Stimulated activated CD4-positive, alpha-beta T cell treated with anti-CD3 and anti-CD28 coated beads, Interleukin-15, amount 100 ng/mL, for 1 hour (primary cell): ENCODE measurements at places on chromosomes 6 and 20.

DNA sequence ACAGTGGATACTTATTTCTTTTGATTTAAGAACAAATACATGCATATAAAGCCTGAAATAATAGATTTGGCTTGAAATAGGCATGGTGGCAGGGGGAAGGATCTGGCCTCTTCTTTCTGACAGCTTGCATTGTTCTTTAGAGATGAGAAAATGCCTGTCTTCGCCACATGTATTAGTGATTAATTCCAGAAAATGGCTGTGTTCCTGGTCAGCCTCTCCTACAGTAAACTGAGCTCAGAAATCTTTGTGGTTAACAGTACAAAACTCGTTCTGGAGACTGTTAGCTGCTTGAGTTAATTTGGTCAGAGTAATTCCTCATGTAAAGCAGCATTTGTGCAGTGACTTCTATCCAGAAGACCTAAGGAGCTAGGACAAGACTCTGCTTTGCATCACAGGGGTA is 151.5 kb downstream of the EYA4 start:
- DNase-seq: no peak

DNA sequence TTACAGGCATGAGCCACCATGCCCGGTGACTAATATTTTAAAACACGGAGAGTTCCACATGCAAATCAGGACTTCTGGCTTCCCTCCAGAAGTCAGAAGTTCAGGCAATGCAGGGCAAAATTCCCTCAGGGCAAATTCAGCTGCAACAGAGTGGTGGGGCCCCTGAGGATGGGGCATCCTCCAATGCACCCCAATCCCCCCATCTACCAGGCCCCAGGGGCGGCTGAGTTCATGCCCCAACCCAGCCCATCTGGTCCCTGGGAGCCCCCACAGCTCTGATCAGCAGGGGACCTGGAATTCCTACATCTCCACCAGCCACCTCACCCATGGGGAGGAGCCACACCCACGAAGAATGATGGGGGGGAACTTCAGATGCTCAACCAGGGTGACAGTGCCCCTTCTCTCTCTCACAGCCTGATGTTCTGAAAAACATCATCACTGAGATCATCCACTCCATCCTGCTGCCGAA is 22.6 kb downstream of the BPIFB1 start:
- DNase-seq: no peak

- peak; percentile 45 for DNase-seq
Observed at GRCh38 chr6:160534050-160534696, 129.9 kb downstream of the LPA start.

GRCh38 chr6:165805067-165805555 is 142.1 kb upstream of the PDE10A start:
- DNase-seq: no peak

DNA sequence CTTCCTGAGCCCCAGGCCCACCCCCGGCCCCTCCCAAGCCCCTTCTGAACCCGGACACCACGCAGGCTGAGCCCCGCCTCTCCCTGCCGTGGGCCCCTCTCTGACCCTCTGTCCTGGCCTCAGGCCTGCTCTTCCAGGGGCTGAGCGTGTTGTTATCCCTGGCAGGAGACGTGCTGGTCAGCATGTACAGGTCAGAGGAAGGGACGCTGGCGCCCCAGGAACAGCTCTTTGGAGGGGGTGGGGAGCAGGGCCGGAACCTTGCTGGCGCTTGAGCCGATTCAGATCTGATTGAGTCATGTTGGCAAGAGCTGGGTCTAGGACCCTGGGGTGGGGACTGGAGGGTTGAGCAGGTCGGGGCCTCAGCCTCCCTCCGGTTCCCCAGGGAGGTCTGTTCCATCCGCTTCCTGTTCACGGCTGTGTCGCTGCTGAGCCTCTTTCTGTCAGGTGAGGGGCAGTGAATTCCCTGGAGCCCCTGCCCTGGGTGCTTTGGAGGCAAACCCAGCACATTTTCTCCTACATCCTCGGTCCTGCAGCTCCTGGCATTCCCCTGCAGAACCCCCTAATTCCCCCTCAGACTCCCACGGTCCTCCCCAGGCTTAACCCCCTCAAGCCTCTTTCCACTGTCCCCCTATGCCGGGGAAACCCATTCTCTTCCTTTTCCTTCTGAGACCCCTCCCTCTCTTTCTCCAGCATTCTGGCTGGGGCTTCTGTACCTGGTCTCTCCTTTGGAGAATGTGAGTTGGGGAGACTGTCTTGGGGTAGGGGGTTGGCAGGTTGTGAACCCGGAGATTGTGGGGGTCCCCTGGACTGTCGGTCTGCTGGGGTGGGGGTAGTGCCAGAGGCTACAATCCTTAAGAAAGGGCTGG is 2.0 kb downstream of the SPAG4 start:
- no peak for DNase-seq

GRCh38 chr6:16154904-16155303 is 26.0 kb downstream of the MYLIP start:
- no peak for DNase-seq

DNA sequence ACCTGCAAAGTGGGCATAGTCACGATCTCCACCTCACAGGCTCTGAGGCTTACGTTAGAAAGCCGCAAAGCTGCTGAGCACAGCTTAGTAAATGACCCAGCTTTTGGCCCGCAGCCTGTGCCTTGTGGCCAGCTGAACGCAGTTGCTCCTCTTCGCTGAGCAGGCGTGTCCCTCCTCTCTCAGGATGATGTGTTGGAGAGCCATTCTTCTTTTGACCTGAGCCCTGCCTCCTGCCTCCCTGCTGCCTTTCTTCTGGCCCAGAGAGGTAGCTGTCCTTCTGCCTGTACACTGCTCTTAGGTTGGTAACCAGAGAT is 47.6 kb upstream of the MYL9 start:
- no peak for DNase-seq

- no peak for DNase-seq
Observed at GRCh38 chr20:45254383-45255262, at the start of gene SLPI. SLPI (minus strand) TSS chr20:45254564; CDS start chr20:45254543, 21 bp downstream.

DNA sequence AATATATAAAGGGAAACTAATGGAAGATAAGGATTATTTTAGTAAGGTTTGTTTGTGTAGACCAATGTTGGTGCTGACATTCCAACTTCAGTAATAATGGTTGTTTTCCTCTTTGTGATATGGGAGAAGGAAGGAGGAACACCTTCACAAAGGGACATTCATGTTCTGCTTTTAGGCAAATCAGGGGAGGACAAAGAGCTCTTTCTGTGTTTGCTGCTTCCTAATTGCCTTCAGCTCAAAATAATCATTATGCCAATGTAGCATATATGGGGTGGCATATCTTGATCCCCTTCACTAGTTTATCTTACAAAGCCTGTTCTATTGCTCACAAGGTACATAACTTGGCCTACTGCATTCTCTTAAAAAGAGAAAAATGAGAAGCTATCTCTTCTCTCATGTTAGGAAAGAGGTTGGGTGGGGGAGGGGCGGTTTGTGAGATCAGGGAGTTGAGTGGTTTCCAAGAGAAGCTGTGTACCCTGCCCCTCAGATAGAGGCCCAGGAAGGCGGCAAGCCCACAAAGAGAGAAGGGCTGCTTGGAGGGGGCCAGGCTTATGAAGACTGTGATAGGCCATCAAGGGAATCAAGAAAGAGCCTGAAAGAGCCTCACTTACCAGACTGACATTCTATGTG is 4.7 kb upstream of the ADGRG6 start:
- no peak for DNase-seq

- DNase-seq: no peak
Observed at GRCh38 chr20:2128542-2128941, 26.9 kb downstream of the STK35 start.

- DNase-seq: no peak
Observed at GRCh38 chr6:170446841-170447560, 106.1 kb downstream of the PSMB1 start.

GRCh38 chr20:48749437-48749836 is 78.4 kb downstream of the PREX1 start:
- no peak for DNase-seq

- DNase-seq: no peak
Observed at GRCh38 chr20:47334022-47334551, 22.4 kb downstream of the ZMYND8 start.

DNA sequence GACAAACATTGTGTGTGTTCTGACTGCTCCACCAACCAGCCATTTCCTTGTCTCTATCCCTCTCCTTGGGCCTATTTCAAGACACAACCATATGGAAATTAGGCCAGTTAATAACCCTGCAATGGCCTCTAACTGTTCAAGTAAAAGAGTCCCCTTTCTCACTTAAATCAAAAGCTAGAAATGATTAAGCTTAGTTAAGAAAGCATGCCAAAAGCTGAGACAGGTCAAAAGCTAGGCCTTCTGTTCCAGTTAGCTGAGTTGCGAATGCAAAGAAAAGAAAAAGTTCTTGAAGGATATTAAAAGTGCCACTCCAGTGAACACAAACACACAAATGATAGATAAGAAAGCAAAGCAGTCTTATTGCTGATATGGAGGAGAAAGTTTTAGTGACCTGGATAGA is 22.5 kb downstream of the SERINC1 start:
- DNase-seq: no peak

- DNase-seq: no peak
Observed at GRCh38 chr20:11652128-11652527, 265.6 kb upstream of the BTBD3 start.

- no peak for DNase-seq
Observed at GRCh38 chr20:54255157-54255556, 47.3 kb downstream of the PFDN4 start.

- no peak for DNase-seq
Observed at GRCh38 chr6:32815996-32816395, 806 bp downstream of the HLA-DOB start.

DNA sequence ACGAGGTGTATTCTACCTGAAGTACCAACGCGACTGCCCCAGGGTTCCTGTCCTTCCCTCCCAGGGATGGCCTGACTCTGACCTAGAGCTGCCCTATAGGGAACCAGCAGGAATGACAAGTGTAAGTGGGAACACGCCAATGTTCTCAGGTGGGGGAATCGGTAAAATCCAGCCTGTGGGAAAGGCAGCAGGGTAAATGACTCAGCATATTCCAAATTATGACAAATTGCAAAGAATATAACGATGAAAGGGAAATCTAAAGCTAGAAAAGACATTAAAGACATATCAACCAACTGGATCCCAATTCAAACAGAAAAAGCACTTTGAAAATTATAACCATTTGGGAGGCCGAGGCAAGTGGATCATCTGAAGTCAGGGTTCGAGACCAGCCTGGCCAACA is 41.8 kb downstream of the KIF16B start:
- DNase-seq: no peak

DNA sequence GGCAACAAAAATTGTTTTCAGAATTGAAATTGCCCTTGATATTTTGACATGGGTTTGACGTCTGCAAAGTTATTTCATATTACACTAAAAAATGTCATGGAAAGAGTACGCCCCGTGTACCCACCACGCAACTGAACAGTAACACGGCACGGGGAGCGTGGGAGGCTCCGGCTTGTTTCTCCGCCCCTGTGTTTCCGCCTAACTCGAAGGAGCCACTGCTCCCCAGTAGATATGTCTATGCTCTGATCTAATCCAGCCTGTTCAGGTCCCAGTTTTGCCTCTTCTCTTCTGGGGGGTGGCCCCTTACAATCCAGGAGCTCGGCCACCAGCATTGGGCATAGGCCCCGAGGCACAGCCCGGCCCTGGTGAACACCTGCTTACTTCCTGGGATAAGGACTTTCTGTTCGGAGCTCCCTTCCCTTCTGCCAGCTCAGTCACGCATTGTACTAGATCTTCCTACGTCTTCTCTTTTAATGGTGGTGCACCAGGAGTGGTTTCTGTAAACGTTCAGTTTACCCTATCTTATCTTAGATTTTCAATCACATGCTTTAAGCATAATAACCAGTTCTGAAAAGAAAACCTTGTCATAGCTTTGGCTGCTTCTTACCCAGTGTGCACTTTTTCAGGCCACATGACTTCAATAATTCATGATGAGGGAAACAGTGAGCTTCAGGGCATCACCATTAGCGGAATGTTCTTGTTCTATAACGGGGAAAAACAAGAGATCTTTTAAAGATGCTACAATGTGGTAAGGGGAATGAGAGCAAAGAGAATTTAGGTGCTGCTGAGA is 43.9 kb upstream of the EXOC2 start:
- DNase-seq: no peak

DNA sequence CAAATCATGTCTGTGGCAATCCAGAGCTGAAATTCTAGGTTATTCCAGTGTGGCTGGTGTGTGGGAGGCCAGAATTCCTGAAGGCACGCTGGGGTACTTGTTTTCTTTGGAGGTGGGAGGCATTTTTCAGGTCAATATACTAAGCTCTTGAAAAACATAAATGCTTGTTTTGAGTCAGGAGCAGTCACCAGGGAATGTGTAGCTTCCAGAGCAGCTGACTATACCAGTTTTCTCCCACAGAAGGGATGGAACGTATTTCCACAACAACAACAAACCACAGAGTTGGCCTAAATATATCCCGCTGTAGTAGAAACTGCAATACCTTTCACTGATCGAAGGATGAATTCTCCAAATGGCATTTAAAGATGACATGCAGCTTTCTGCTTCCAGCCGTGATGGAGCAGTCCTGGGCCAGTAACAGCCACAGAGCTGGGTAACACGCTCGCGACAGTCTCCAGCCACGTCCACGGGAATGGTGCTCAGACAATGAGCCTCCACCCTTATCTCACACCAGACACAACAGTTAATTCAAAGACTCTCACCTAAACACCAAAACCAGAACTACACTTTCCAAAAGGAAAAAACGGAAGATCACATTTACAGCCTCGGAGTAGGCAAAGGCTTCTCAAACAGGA is 23.2 kb downstream of the CHRNA4 start:
- no peak for DNase-seq

GRCh38 chr6:113539202-113539601 is 317.9 kb upstream of the MARCKS start:
- DNase-seq: no peak

DNA sequence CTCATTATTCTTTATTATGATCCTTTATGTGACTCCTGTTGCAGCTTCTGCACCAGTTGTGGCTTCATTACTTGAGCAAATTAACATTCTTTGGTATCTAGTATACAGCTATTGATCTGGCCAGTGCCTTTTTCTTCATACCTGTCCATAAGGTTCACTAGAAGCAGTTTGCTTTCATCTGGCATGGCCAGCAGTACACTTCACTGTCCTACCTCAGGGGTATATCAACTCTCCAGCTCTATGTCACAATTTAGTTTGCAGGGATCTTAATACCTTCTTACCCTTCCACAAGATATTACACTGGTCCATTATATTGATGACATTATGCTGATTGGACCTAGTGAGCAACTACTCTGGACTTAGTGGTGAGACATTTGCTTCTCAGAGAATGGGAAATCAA is 46.6 kb downstream of the VTA1 start:
- no peak for DNase-seq
